ENCODE measurements at places on chromosomes 2 and 18.

GRCh38 chr18:22848615-22849014 is 84.5 kb upstream of the RBBP8 start:
- DNase-seq, result no peak

DNA sequence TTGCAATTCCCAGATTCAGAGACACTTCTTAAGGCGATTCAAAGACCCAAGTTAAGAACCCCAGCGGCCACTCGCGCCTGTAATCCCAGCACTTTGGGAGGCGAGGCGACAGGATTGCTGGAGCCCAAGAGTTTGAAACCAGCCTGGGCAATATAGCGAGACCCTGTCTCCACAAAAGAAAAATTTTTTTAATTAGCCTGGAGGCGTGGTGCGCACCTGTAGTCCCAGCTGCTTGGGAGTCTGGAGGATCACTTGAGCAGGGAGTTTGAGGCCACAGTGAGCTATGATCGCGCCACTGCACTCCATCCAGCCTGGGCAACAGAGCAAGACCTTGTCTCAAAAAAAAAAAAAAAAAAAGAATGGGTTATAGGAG is 585 bp upstream of the ANAPC1 start:
- no peak for DNase-seq

GRCh38 chr18:21134895-21135294 is 23.3 kb upstream of the ROCK1 start:
- no peak for DNase-seq

- no peak for DNase-seq
Observed at GRCh38 chr2:28633204-28633603, 118.4 kb upstream of the PPP1CB start.

DNA sequence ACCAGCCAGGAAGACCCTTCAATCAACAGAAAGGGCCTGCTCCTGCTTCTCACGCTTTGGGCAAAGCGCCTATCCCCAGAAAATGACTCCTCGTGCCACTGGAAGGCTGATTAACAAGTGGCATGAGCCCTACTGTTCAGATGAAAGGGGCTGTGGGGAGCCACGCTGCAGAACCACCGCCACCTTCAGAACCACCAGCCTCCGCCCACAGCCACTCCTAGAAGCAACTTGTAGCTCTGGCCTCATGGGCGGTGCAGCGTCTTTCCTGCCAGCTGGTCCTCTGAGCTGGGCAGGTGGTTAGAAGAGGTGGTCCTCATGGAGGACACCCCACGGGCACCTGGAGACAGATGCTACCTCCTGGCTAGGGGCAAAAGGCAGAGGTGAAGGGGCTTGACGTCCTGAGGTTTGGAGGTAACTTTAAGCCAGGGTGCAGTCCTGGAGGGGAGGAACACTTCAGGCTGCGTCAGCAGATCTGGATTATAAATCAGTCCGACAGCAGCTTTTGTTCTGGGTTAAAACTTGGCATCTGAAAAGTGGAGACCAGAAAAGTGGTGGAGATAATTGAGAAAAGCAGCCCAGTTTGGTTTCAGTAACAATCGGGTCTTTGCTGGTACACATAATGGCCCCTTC is 861 bp upstream of the SEMA4C start:
- no peak for DNase-seq

DNA sequence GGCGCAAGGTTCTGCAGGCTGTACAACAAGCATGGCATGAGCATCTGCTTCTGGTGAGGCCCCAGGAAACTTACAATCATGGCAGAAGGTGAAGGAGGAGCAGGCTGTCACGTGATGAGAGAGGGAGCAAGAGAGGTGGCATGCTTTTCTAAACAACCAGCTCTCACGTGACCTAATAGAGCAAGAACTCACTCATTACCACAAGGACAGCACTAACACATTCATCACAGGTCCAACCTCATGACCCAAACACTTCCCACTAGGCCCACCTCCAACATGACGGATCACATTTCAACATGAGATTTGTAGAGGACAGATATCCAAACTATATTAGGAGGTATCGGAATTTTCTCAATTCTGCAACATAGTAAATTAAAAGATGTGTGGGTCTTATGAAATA is 108.8 kb upstream of the DLX2 start:
- DNase-seq, result no peak

GRCh38 chr2:39642051-39642718 is 23.5 kb upstream of the TMEM178A start:
- DNase-seq, result no peak

DNA sequence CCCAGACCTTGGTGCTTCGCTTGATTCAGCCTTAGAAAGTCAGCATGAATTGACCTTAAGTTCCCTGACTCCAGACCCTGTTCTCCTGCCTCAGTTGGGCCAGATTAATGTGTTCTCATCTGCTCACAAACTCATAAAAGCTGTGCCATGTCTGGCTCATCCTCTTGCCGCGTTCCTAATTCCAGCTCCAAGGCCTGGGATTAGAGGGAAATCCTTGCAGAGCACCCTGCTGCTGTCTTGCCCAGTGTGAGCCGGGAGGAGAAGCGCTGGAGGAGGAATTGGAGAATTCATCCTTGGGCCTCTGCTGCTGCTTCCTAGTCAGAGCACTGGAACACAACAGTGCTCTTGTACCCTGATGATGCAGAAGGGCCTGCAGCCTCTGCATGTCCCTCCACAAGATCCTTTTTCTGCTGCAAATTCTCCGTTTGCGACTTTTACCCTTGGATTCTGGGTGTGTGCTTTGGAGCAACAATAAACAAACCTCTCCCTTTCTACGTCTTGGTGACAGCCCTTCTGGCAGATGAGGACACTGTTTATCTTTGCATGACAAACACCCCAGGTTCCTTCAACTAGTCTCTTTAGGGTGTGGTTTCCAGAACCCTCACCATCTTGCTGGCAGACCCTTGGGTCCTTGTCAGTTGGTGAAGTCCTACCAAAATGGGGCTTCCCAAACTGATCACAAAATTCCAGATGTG is 46.9 kb upstream of the CNGA3 start:
- no peak for DNase-seq

GRCh38 chr18:9088252-9088651 is 14.2 kb upstream of the NDUFV2 start:
- no peak for DNase-seq

DNA sequence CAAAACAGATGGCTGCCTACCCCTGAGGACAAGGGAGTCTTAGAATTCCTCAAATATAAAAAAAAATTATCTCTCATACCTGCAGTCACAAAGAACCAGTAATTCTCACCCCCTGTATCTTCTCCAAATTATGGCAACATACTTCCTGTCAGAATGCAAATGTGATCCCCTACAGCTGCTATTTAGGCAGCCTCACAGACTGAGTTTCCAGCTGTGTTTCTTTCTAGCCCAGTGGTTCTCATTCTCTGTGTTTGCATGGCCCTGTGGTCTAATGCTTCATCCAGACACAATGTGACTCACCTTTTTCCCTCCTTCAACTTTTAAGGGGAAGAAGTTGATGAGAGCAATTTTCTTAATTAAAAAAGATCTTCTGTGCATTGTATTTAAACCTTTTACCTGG is 726.3 kb downstream of the TSN start:
- no peak for DNase-seq

DNA sequence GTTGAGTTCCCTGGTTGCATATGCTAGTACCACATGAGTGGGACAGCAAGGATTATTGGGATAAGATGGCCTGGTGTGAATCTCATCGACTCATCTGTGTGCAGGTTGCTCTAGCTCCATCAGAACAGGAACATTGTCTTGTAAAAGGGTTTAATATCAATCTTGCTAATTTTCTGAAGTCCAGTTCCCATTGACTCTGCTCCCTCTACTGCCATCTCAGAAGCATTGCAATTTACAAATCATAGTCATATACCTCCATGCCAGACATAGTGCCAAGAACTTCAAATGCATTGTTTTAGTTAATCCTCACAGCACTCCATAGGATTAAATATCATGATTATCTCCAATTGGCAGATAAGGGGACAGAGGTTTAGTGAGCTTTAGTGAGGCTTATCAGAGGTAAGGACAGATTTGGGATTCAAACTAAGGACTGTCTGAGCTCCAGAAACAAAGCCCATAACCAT is 4.8 kb upstream of the STAT4 start:
- no peak for DNase-seq

All from stimulated activated CD8-positive, alpha-beta memory T cell treated with anti-CD3 and anti-CD28 coated beads, Interleukin-7, amount 100 ng/mL, for 48 hours (primary cell).